Glutamatergic neuron (in vitro differentiated cells): ENCODE measurements at places on chromosomes 13 and 19.

DNA sequence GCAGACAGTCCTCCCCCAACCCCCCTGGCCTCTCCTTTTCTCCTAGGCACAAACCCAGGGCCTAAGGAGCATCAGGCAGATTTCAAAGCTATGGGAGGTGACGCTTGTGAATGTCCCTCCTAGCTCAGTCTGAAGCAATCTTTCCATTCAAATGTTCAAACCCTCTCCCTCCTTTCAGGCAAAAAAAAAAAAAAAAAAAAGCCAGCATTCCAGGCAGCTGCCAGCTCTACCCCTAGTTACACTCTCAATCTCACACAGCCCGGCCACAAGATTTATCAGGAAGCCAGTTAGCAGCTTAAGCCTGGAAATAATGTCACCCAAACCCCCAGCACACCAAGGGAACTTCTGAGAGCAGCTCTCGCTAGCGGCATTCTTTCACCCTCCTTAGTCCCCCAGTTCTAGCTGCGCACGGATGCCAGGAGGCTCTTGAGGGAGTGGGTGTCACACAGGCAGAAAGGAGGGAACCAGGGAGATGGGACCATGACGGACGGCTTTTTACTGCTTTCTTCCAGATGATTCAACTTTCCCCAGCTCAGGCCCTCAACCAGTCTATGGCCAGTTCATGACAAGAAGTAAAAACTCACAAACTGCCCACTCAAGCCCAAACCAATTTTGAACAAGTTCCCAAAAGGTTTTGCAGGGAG lies 6.3 kb downstream of the SH3GL1 start:
- DNase-seq: no peak

- DNase-seq: peak; percentile 24
These were observed 97.1 kb upstream of the UBAC2 start for GRCh38 chr13:99103536-99103935.

GRCh38 chr19:7421941-7422744 lies 66.7 kb downstream of the PEX11G start:
- no peak for DNase-seq

GRCh38 chr19:32219881-32220472 lies 125.4 kb upstream of the ZNF507 start:
- no peak for DNase-seq

GRCh38 chr13:26965952-26966700 lies 205.5 kb downstream of the USP12 start:
- peak; percentile 55 for DNase-seq

DNA sequence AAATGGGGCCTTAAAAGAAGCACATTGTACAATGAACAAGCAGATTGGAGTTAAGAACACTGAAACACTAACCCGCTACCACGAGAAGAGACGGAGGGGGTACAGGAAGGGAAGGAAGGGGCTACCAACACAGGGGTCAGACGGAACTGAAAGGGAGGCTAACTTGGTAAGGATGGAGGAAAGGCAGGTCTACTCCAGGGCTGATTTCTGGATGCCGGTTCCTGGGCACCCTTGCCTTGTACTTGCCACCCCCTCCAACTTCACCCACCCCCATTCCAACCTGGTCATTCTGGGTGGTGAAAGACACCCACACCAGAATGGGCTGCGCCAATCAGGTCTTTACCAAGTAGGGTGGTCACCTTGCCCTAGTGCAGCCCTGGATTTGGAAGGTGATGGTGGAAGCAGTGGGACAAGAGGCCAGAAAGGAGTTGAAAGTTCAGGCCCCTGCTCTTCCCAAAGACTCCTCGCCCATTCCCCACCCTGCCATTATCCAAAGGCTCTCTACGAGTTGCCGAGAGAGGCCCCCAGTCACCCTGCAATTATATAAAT lies 10.3 kb downstream of the ZNF574 start:
- DNase-seq: no peak

GRCh38 chr13:31050486-31051400 lies 111.0 kb downstream of the HSPH1 start:
- no peak for DNase-seq

GRCh38 chr19:9658769-9659168 lies 16.1 kb downstream of the ZNF562 start:
- DNase-seq: no peak

- no peak for DNase-seq
These were observed 24.6 kb downstream of the ARHGAP35 start for GRCh38 chr19:46885411-46885810.

GRCh38 chr13:91078093-91078679 lies 269.3 kb upstream of the MIR17HG start:
- DNase-seq: no peak

DNA sequence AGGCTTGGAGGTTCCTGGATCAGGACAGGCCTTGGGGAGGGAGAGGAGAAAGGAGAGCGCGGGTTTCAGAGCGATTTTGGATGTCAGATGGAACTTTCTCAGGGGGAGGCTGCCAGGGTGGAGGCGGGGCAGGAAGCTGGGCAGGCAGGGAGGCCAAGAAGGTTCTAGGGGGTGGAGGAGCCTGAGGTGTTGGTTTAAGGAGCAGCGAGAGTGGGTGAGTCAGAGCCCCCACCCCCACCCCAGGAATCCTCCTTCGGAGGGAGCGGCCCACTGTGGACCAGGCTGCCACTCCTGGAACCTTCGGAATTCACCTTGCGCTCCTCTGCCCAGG lies 15.9 kb upstream of the NOP53 start:
- no peak for DNase-seq

DNA sequence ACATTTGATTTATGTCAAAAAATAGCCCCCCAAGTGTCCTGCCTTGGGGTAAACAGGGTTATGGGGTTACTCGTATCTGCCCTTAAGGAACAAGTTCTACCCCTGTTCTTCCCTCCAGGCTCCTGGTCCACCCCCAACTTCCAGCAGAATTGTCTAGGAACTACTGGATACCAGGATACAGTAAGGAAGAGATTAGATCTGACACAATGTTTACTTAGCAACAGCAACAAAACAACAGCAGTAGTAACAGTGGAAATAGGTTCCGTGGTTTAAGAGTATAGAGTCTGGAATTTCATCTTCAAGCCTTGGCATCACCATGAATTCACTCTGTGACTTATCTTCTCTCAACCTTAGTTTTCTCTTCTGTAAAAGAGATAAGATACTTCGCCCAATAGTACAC lies 1.7 kb upstream of the FAM98C start:
- no peak for DNase-seq

DNA sequence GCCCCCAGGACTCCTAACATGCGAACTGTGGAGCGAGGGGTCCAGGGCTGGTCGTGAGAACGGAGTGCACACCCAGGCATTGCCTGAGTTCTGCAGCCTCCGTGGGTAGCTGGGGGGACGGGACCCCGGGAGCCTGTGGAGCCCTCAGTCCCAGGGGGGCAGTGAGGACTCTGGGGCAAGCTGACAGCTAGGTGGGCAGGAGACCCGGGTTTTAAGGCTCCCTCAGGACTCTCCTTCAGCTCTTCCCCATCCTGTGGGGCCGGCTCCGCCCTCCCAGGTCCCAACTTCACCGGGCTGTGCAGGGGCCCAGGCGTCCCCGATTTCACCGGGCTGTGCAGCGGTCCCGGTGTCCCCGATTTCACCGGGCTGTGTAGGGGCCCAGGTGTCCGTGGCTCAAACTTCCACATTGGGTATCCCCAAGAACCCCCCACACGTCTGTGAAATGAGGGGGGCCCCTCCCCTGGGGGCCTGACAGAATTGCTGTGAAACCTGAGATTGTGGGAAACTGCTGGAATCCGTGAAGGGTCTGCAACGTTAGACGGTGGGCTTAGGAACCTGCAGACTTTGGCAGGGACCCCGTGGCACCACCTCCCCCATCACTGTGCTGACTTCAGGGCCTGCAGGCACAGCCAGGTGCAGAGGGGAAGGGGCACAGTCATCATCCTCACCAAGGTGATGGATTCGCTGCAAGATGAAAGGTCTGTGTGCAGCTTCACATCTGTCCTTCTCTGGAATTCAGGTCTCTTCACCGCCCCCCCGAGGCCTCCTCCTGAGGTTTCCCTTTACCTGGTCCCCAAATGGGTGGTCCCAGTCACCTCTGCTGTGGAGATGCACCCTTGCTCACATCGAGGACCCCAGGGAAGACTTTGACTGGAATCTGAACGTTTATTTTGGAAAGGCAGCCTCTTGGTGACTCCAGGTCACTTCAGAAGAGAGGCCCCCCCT lies 73.2 kb upstream of the MCF2L start:
- peak; percentile 18 for DNase-seq

- peak; percentile 88 for DNase-seq
These were observed 3.8 kb upstream of the APC2 start for GRCh38 chr19:1445932-1446712.

DNA sequence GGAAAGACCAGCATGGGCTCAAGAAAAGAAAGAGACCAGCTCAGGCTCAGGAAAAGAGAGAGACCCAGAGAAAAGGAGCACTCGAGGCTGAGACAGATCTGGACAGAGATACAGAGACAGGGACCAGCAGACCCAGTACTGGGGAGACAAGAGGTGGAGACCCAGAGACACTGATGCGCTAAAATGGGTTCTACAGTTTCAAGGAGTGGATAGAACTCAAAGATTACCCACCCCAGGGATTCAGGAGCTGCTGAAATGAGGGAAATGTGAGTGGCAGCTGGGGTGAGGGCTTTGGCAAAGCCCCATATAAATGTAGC lies 609 bp upstream of the ZSCAN18 start:
- no peak for DNase-seq

DNA sequence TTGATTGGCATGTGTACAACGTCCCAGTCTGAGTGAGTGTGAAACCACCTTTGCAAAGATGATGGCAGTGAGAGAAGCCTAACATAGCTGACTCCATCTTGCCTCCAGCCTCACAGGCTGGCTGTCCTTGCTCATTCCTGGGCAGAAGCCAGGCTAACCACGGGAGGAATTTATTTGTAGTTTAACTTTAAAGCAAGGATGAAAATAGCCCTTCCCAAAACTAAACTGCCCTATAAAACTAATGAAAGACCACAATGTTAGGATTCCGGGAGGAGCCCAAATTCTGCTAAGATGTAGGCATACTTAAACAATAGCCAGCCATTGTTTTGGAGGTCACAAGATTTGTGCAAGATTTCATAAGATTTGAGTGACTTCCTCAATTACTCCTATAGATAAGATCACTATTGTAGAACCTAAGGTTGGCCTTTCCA lies 96.6 kb upstream of the LSM14A start:
- DNase-seq: no peak

- DNase-seq: no peak
These were observed 5.3 kb downstream of the TMPRSS9 start for GRCh38 chr19:2365201-2365970.

GRCh38 chr13:32609428-32609827 lies 23.2 kb downstream of the PDS5B start:
- DNase-seq: no peak
